ENCODE measurements at places on chromosomes 12 and 14. TPM values are rescaled to one million over a fixed set of nuclear protein-coding genes. Genes with fewer than 3 reads are reported as not detected.

CLECL1 gene
- not detected for total RNA-seq

SDR9C7 gene
- not detected for total RNA-seq

ADAMTS20 gene
- total RNA-seq: not detected

SRGAP1 gene
- total RNA-seq: 5.3 TPM

SMOC1 gene
- total RNA-seq: 0.27 TPM

ADGRD1 gene
- not detected for total RNA-seq

USP30 gene
- total RNA-seq: 6.1 TPM

KRT84 gene
- not detected for total RNA-seq

PPFIBP1 gene
- total RNA-seq: 99.8 TPM

OTX2 gene
- total RNA-seq: not detected
